Left cardiac atrium (tissue), 4 donors: ENCODE measurements at places on chromosomes 4 and X.

GRCh38 chrX:41289095-41289494 is 44.9 kb upstream of the DDX3X start:
- peak; percentile 40 for DNase-seq

GRCh38 chr4:40190019-40190418 is 6.8 kb upstream of the RHOH start:
- no peak for DNase-seq

DNA sequence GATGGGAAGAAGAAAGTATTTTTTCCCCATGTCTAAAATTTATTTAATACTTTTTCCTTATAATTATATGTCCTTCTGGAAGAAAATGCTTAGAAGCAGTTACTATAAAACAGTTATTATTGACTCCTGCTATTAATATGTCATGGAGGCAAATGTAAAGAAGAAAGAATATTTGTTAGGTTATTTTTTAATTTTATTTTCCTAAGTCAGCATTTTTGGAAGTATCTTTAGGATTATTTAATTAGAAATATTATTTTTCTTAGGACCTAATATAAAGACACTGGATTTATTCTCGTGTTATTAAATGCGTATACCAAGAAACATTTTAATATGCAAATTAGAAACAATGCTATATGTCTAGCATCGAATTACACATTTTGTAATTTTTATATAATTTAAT is 687.7 kb downstream of the TRAM1L1 start:
- DNase-seq: no peak

DNA sequence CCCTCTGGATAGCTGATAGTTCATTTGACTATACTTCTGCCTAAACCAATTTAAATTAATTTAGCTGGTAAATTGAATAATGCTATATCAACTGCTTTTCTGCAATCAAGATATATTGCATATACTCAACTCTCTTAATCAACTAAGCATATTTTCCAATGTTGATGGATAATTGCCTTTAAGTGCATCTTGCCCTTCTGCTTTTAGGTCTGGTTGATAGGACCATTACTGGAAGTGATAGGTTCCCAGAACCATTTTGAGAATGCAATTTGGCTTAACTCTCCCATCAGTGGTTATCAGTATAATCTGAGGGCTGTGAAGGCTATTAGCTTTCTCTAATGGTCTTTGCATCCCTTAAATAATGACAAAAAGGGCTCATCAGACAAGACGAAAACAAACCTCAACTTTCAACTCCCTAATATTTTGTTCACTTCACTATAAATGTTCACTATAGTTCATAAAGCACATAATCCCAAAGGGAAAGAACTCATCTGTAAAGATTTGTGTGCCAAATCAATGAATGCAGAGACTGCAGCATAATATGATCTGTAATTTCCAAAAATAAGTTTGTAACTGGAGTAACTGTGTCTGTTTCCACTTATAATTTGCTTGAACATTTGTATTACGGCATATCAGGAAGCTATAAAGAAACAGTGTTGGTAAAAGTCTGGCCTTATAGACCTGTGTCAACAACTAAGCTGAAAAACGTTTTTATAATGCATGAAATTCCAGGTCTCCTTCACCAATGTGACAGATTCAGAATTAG is 273.6 kb downstream of the FBXO8 start:
- DNase-seq: no peak

GRCh38 chr4:131348263-131348662 is 1800.8 kb upstream of the PCDH10 start:
- no peak for DNase-seq
